ENCODE measurements at places on chromosomes 12 and 14.

GRCh38 chr12:11746024-11746771 is 96.7 kb downstream of the ETV6 start:
- no peak for DNase-seq

- DNase-seq, result no peak
Observed at GRCh38 chr14:68550338-68550715, 242.5 kb downstream of the ZFP36L1 start.

DNA sequence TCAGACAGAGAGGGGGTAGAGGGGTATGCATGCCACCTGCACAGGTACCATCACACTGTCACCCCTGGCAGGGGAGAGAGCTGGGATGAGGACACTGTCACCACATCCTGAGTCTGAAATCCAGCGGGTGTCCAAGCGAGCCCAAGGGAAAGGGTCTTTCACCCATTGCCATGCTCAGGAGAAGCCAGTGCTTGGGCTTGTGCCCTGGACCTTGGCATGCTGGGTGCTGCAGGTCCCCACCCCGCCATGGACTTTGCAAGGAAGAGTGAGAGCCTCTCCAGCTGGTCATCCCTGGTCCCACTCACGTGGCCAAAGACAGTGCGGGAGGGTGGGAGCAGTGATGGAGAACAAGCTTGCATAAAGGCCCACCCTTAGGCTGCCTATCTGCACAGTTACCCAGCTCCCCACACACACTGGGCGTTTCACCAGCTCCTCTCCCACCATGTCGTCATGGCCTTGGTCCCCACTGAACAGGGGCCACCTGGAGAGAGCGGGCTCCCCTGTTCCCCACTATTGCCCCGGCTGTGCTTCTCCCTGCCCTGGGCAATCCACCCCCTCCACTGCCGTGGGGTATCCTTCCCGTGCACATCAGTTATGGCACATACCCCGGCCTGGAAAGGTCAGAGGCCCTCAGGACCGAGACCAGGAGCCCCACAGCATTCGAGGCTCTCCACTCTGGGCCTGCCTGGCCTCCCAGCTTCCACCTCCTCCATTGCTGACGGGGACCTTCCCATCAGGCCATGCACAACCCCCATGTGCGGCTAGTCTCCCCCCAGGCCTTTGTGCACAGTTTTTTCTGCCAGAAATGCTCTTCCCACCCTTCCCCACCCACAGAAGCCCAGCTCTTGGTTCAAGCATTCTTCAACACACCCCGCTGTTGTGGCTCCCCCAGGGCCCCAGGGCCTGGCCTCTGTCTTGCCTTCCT is 58.6 kb upstream of the BCL11B start:
- DNase-seq, result no peak

DNA sequence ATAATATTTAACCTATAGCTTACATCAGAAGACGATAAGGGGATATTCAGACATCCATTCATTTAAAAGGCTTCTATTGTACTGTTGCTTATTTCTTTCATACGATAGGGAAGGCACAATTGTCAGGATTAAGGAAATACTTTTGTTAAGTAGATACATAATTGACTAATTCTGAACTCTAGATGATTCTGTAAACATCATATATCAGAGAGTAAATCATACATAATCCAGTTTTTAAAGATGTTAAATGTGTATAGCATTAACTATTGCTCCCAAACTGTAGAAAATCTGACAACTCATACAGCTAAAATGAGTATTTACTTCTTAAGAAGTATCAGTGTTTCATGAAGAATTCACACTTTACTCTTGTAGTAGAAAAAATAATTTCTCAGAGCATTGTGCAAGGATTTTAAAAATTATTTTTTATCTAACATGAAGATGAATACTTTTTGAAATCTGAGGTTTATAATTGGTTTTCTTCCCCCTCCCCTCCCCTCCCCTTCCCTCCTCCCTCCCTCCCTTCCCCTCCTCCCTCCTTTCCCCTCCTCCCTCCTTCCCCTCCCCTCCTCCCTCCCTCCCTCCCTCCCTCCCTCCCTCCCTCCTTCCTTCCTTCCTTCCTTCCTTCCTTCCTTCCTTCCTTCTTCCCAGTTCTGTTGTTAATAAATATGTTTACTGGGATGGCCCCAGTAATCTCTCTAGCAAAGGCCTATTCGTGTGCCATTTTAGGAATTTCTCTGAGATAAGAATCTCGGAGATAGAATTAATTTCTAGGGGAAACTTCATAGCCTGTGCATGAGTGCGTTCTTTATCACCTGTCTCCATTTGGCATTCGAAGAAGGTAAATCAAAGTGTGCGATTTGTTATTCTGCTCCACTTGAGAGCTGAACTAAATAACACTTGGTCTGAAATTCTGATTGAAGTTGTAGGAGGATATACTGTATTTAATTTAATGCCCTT is 2.3 kb downstream of the NPAS3 start:
- no peak for DNase-seq

GRCh38 chr12:104411826-104412641 is 44.7 kb upstream of the CHST11 start:
- peak; percentile 33 for DNase-seq

DNA sequence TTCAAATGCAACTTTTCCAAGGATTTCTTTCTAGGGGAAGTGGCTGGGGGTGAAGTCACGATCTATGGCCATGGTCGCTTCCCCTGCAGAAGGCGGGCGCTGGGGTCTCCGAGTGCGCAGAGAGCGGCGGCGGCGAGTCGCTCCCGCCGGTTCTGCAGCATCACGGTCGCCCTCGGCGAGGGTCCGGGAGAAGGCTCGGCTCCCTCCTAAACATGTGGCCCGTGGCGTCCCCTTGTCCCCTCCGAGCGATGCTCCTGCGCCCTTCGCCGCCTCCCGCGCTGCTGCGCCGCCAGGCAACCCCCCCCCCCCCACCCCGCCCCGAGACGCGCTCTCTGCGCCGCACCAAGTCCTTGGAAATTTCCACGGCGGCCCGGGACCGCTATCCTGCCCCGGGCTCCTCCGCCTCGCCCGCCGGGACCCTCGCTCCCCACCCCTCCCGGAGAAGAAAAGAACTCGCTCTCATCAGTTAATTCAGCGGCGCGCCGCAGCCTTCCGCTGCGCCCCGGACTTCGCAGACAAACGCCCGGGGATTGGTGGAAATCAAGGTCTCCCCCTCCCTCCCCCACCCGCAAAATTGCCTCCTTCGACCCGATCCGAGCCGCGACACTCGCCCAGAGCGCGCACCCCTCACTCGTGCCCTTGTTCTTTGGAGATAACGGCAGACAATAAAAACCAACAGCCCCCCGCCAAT is at the start of gene ST8SIA1:
ST8SIA1 (minus strand) TSS at position 298 of the 691 bp plus-strand sequence. CDS start 475 bp downstream, outside the sequence.
- peak; percentile 35 for DNase-seq

All from BE2C (cell line).